GM12878 (cell line): ENCODE measurements at places on chromosomes 4 and X. TPM values are rescaled to one million over a fixed set of nuclear protein-coding genes. Genes with fewer than 3 reads are reported as not detected.

GRCh38 chr4:189870511-189871234, 70.0 kb upstream of the FRG1 start:
- no peak for DNase-seq

The ODAPH gene
- not detected in 2 replicates for total RNA-seq

The TEX11 gene
- total RNA-seq = not detected in 2 replicates

DNA sequence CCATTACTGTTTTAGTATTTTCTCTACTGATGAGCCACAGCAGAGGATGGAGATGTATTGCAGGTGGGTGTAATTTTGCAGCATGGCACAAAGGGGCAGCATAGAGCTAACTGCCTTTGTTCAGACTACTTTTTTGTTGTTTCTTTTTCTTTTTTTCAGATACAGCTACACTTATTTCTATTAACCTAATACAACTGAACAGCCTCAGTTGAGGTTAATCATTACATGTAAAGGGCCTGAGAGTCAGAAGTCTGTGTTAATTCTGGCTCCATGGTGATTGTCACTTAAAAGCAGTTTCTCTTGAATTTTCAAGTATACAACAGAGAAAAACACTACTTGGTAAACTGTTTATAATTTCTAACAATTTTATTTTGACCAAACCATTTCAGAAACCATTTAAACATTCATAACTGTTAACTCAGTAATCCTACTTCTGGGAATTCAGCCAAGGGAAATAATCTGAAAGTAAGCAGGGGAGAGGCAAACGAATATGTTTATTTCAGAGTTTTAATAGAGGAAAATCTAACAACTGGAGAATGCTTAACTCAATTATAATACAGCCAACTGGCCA, 13.9 kb upstream of the PPEF2 start:
- no peak for DNase-seq

The CT45A3 gene
- total RNA-seq = not detected in 2 replicates

- no peak for DNase-seq
These were observed 199.5 kb upstream of the UGT8 start for GRCh38 chr4:114399105-114399504.

DNA sequence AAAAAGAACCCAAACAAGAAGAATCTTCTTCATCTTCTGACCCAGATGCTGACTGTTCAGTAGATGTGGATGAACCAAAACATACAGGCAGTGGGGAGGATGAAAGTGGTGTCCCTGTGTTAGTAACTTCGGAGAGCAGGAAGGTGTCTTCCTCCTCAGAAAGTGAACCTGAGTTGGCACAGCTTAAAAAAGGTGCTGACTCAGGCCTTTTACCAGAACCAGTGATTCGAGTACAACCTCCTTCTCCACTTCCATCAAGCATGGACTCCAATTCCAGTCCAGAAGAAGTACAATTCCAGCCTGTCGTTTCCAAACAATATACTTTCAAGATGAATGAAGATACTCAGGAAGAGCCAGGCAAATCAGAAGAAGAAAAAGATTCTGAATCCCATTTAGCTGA, 307.0 kb downstream of the ANK2 start:
- DNase-seq = no peak

GRCh38 chrX:97446298-97446882, 562.7 kb downstream of the RPA4 start:
- no peak for DNase-seq

DNA sequence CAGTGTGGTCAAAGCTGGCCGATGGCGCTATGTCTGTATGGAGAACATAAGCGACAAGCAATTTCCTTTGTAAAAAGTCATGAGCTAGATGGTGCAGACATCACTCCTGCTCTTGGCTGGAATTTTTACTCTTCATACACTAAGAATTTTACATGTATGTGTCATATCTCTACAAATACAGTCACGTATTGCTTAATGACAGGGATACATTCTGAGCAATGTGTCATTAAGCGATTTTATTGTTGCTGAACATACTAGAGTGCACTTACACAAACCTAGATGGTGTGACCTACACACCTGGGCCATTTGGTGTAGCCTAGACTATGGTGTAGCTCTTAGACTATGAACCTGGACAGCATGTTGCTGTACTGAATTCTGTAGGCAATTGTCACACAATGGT, 185.4 kb downstream of the SOWAHB start:
- no peak for DNase-seq

The AWAT2 gene
- not detected in 2 replicates for total RNA-seq

GRCh38 chr4:159358226-159358625, 255.3 kb downstream of the RAPGEF2 start:
- no peak for DNase-seq

DNA sequence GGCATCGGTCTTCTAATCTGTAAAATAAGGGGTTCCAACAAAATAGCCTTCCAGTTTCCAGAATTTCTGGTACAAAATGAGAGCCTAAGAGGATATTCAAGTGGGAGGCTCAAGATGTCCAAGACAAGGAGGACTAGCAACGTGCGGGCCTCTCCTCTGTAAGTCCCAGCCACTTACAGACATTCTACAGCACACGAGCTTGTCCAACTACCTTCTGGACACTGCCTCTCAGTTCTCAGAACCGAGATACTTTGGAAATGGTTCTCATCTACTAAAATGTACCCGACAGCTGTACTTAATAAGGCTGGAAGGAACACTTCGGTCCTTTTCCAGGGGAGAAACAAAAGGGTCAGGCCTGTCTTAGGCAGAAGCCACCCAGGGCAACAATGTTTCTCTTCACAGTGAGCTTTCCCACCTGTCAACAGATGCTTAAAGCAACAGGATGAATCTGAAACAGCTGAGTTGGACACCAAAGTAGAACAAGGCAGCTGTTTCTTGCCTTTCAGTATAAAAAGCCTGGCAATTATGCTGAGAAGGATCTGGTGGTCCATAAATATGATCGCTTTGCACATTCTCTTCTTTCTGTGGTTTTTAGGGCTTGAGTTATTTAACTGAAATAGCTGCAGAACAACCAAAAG, 127.0 kb downstream of the HS6ST2 start:
- no peak for DNase-seq

DNA sequence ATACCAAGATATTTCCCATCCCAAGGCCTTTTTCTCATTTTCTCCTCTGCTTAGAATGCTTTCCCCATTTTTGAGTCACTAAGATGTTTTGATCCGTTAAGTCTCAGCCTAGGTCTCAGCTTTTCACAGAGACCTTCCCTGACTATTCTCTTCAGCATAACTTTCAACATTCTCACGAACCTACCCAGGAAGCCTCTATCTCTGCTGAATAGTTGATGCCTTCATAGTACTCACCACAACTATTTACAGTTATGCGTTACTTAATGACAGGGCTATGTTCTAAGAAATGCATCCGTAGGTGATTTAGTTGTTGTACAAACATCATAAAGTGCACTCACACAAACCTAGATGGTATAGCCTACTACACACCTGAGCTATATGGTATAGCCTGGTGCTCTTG, 64.5 kb downstream of the ARL9 start:
- DNase-seq = no peak

GRCh38 chrX:43885617-43886016, 3.4 kb upstream of the MAOB start:
- DNase-seq = no peak

DNA sequence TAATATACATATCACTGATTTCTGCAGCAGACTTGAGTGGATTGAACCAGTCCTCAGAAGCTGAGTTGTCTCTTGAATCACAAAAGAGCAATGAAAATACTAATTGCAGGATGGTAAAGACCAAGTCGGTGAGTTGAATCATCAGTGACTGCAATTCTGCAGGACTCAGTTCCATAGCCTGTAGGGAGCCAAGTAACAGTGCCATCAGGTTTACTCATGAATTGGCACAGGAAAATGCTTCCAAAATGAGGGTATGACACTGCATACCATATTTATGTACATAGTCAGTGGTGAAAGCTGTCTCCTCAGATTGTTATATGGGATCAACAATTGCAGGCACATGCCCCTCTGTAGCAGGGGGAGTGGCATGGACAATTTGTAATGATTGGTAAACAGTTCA, 192.8 kb downstream of the CCNG2 start:
- DNase-seq = no peak

DNA sequence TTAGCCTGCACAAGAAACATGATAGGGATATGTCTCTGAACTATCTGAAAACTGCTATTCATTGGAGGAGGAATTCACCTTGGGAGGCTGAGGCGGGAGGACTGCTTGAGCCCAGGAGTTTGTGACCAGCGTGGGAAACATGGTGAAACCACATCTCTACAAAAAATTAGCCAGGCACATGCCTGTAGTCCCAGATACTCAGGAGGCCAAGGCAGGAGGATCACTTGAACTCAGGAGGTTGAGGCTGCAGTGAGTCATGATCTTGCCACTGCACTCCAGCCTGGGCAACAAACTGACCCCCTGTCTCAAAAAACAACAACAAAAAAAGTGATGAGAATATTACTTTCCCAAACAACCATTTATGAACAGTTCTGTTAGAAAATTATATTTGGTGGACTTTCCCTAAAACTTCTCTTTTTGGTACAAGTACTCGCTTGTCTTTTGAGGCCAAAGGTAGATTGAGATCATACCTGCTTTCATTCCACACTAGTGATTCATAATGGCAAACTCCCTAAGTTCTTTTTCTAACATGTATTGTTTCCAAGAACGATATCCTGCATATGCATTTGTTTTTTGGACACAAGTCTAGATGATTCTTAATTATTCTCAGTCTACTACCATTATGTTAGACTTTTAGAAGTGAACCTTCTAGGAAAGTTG, 33.4 kb downstream of the METTL14 start:
- DNase-seq = no peak

GRCh38 chrX:40092808-40093435, 4.8 kb downstream of the BCOR start:
- DNase-seq = no peak

The RRAGB gene
- total RNA-seq = 8.2 and 11.9 TPM in 2 replicates

GRCh38 chrX:68396953-68397352, 36.3 kb downstream of the OPHN1 start:
- DNase-seq = no peak
